ENCODE measurements at places on chromosomes 4 and X.

- no peak for DNase-seq
Measured at GRCh38 chr4:167587361-167587760, 353.1 kb upstream of the SPOCK3 start.

- DNase-seq: no peak
Measured at GRCh38 chrX:132740316-132741123, 217.9 kb downstream of the HS6ST2 start.

DNA sequence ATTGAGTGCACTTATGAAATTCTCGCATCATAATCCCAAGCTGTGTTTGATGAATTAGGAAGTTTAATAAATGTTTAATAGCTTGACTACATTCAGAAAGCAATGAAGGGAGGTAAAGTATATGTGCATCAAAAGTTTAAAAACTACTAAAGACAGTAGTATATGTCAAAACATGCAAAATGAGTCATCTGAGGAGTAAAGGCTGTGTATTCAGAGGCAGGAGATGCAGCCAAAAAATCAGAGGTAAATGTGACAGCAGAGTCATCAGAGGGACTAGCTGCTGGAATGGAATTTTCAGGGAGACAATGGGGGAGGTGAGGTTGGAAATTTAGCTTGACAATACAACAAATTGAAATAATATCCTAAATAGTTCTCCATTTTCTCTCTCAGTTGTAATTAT lies 127.0 kb upstream of the FUNDC1 start:
- DNase-seq: no peak

- no peak for DNase-seq
Measured at GRCh38 chrX:40149286-40150175, 51.8 kb upstream of the BCOR start.
